Activated CD8-positive, alpha-beta memory T cell treated with anti-CD3 and anti-CD28 coated beads for 1 hour (primary cell): ENCODE measurements at places on chromosomes 1 and 21.
A peak's percentile ranks its signal among the peaks of the same experiment; 100 is the strongest.

DNA sequence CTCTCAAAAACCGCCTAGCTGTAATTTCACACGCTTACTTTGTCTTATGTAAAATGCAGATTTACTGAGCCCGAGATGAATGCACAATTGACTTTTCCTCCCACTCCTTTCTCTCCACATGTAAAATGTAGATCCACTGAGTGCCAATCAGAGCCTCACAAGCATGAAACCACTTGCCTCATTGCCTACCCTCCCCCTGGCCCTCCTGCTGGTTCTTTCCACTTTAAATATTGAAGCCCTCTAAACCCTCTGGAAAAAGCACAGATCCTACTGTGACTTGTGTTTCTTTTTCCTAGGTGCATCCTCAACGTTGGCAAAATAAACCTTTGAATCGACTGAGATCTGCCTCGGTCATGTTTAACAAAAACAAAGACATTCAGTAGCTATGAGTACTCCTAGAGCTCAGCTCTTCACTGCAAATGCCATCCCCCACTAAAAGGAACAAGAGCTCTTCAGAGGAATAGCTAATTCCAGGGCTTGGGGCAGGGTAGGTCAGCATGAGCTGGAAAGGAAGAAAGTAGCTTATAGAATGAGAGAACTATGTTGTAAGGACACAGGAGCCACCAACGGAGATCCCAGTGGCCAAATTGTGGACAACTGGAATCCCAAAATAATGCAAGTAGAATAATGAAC lies 365.5 kb upstream of the RUNX1 start:
- DNase-seq, result no peak

DNA sequence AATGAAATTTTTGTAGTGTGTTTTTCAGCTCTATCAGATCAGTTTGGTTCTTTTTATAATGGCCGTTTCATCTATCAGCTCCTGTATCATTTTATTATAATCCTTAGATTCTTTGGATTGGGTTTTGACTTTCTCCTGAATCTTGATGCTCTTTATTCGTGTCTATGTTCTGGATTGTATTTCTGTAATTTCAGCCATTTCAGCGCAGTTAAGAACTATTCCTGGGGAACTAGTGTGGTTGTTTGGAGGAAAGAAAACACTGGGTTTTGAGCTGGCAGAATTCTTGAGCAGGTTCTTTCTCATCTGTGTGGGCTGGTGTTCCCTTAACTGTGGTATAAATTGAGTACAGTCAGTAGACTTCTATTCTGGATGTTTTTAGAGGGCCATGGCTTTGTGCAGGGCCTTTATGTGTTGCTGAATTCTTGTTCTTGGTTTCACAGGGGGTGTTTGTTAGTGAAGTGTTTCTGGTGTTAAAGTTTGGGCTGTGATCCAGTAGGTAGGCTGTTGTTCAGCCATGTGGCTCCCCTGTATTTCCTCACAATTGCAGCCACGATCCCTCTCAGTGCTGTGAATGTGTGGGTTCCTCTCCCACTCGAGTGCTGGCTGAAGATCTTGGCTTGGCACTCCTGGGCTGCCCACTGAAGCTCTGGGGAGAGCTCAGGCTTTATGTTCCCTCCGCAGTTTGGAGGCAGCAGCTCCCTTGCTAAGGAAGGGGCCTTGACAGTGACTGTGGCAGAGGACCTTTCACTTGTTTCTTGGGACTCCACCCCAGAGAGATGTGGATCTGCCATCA lies 56.0 kb upstream of the CCDC190 start:
- DNase-seq, result no peak

DNA sequence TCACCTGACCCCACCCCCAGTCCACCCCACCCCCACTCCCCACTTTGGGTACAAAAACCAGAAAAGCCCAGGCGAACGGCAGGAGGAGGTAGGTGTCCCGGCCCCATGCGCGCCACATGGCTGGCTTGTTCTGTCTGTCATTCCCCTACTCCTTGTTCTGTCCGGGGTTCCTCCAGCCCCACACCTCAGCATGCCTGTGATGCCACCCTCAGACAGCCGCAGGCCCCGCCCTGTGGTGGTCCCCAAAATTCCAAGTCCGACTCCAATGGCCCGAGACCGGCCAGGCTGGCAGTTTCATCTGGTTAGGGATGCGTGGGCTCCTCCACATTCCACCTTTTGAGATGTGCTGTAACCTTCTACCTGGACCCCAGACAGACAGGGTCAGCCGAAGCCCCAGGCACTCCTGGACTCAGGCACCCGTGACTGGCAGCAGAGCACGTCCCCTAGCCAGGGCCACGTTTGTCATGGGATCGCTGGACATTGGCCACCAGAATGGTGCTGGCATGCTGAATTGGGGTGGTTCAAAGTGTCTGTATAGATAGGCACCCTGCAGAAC lies 94.4 kb downstream of the WDR4 start:
- no peak for DNase-seq

GRCh38 chr1:220176540-220176939 lies 82.6 kb downstream of the IARS2 start:
- DNase-seq, result no peak

- DNase-seq, result no peak
Observed at GRCh38 chr1:177909416-177909815, 60.4 kb downstream of the SEC16B start.

DNA sequence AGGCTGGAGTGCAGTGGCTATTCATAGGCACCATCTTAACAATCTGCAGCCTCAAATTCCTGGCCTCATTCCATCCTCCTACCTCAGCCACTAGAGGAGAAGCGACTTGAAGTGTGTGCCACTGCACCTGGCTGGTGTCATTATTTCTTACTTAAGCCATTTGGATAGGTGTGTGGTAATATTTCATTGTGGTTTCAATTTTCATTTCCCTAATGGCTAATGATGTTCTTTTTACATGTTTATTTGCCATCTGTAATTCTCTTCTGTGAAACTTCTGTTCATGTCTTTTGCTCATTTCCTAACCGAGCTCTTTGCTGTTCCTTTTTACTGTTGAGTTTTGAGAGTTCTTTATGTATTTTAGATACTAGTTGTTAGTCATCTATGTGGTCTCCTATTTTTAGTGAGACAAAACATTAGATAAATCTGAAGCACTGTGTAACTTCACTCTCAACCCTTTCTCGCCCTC lies 66.8 kb downstream of the SLC27A3 start:
- no peak for DNase-seq

- DNase-seq, result no peak
Observed at GRCh38 chr1:63612564-63612963, 19.4 kb downstream of the PGM1 start.

DNA sequence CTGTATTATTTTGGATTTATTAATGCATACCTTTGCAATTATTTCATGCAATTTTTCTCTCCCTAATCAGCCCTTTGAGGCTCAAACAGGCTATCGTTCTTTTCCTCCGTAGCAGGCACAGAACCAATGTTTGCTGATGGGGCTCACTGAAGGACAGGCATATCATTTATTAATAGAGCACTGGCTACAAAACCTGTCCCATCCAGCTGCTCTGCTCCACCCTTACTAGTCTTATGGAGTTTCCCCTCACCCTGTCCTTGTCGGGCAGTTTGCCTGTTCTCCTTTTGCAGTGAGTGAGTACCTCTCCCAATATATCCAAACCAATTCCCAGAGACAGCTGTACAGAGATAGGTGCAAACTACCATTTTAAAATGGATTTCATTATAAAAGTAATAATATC lies 16.6 kb upstream of the FCAMR start:
- no peak for DNase-seq

DNA sequence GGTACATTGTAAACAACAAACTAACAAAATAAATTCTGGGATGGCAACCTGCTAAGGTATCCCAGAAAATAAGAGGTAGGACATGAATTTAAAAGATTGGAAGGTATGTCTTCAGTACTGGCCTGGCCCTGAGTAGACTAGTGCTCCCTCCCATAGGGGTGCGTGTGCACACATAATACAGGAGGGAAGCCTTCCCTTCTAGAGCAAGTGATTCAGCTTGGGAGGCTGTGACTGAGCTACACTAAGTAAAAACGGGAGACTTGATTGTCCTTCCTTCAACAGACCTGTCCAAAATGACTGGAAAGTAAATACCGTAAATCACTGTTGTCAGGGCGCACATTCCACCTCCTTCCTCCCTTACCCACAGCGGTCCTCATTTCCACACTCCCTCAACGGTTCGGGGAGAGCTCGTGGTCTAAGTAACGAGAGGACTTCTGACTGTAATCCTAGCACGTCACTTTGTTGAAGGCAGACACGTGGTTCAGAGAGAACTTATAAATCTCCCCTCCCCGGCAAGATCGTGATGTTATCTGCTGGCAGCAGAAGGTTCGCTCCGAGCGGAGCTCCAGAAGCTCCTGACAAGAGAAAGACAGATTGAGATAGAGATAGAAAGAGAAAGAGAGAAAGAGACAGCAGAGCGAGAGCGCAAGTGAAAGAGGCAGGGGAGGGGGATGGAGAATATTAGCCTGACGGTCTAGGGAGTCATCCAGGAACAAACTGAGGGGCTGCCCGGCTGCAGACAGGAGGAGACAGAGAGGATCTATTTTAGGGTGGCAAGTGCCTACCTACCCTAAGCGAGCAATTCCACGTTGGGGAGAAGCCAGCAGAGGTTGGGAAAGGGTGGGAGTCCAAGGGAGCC lies at the start of gene TGFB2:
Gene TGFB2, plus strand, starts transcription at position 523 of the 859 bp plus-strand sequence. CDS start 1,366 bp downstream, outside the sequence.
- no peak for DNase-seq

DNA sequence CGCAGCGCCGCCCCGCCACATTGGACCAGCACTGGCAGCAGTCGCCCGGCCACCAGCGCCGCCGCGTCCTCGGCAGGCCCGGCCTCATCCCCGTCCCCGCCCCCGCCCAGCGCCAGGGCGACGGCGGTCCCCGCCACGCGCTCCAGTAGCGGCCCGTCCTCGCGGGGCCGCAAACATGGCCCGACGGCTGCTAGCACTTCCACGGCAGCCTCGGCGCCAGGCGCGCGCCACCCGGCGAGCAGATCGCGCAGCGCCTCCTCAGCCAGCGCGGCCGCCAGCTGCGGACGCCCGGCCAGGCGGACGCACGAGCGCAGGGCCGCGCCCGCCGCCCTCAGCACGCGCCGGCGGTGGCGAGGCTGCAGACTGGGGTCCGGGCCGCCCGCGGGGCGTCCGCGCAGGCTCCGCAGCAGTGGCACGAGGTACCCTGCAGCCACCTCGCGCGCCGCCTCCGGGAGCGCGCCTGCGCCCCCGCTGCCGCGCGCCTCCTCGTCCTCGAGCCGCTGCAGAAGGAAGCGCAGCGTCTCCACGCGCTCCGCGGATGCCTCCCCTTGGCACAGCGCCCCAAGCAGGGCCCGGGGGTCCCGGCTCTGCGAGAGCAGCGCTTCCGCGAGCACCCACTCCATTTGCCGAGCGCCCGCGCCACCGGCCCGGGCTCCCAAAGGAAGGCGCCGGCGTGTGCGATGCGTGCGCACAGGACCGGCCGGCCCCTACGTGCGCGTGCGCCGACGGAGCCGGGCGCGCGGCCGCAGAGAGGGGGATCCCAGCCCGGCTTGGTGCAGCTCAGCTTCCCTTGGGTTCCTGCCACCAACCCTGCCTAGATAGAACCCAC lies at the start of gene TARBP1:
Gene TARBP1, minus strand, starts transcription at position 699 of the 829 bp plus-strand sequence. Its CDS starts 76 bp downstream, at position 623.
- no peak for DNase-seq

DNA sequence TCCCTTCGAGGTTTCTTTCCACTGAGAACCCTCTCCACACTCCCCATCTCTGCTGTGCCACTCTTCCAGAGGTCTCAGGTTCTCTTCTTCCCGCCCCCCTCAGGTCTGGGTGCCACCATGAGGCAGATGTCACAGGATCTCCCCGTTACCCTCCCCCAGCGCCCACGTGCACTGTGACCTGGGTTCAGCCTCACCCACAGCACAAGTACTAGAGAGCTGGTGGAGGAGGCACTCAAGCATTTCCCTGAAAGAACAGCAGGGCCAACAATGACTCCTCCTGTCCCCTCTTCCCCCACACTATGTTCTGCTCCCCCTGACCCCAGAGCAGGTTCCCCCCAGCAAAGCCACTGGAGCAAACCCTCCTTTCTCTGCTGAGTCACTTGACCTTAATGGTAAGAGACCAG lies 14.3 kb downstream of the PLEKHA6 start:
- DNase-seq, result no peak

DNA sequence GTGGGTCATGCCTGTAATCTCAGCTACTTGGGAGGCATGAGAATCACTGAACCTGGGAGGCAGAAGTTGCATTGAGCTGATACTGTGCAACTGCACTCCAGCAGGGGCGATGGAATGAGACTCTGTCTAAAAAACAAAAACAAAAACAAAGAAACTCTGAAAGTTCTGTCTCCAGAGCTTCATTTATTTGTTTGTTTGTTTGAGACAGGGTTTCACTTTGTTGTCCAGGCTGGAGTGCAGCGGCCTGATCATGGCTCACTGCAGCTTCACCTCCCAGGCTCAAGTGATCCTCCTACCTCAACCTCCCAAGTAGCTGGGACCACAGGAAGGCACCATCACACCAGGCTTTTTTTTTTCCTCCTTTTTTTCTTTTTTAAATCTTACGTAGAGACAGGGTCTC lies 191.8 kb upstream of the TNR start:
- DNase-seq, result no peak

DNA sequence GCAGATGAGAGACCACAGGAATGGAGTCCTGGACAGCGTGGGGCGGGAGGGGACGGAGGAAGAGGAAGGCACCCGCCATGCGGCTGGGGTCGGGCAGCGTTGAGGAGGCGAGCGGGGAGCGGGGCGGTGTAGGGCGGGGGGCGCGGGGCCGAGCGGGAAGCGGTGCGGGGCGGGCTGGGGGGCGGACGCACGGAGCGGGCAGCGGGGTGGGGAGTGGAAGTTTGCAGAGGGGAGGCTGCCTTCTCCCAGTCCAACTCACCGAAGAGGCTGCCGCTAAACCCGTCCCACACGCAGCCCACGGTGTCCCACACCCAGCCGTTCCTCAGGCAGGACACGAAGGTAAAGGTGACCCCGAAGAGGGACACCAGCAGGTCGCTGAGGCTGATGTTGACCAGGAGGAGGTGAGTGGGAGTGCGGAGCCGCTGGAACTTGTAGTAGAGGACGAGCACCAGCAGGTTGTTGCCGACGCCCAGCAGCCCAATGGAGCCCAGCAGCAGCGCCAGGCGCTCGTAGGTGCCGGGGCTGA lies 483 bp downstream of the CHML start:
- peak; percentile 22 for DNase-seq

DNA sequence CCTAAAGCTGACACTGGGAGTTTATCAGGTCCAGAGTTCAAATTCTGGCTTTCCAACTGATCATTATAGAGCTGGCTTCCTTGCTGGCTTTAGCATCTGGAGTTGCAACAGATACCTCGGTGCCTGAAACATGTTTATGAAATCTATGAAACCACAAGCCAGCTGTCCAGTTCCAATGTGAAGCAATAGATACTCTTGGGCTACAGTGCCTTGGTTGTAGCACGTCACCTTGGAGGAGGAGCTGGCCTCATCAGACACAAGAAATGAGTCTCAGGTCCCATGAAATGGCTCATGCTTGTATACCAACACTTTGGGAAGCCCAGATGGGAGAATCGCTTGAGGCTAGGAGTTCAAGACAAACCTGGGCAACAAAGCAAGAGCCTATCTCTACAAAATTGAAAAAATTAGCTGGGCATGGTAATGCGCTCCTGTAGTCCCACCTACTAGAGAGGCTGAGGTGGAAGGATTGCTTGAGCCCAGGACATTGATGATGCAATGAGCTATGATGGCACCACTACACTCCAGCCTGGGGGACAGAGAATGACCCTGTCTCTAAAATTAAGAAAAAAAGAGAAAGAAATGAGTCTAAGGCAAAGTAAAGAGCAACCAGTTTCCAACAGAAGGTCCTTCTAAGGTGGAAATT lies 132.5 kb upstream of the ZNF648 start:
- DNase-seq, result no peak
